ENCODE measurements at places on chromosomes 11 and 22. TPM values are rescaled to one million over a fixed set of nuclear protein-coding genes. Genes with fewer than 3 reads are reported as not detected.

The OR4D5 gene
- not detected for total RNA-seq

The LAMTOR1 gene
- 90.2 TPM for total RNA-seq

The GDPD4 gene
- not detected for total RNA-seq

The CCDC86 gene
- total RNA-seq = 53.3 TPM

The UPK3A gene
- not detected for total RNA-seq

The RFPL1 gene
- total RNA-seq = not detected

The TEF gene
- 2.2 TPM for total RNA-seq

The TRIM6 gene
- 0.66 TPM for total RNA-seq

The CNGA4 gene
- total RNA-seq = 0.07 TPM

The KDM4E gene
- total RNA-seq = not detected

The LZTR1 gene
- 43.8 TPM for total RNA-seq

The KCNK4 gene
- 0.07 TPM for total RNA-seq

The NLRP14 gene
- total RNA-seq = 0.53 TPM

The FERMT3 gene
- 124 TPM for total RNA-seq

The KCTD14 gene
- total RNA-seq = 1.1 TPM

The FUT4 gene
- 8.4 TPM for total RNA-seq

The HSPB2 gene
- total RNA-seq = not detected

The KCNC1 gene
- not detected for total RNA-seq

The SORL1 gene
- 0.29 TPM for total RNA-seq

The ACRV1 gene
- not detected for total RNA-seq

The UBQLN3 gene
- not detected for total RNA-seq

Measured in thoracic aorta endothelial cell (primary cell).